Jurkat, Clone E6-1 (cell line): ENCODE measurements at places on chromosomes 12 and 14.
A peak's percentile ranks its signal among the peaks of the same experiment; 100 is the strongest.

GRCh38 chr14:98871796-98872195 is 400.2 kb downstream of the BCL11B start:
- no peak for DNase-seq

GRCh38 chr14:68223631-68224030 is 404.1 kb downstream of the RAD51B start:
- DNase-seq = no peak

- DNase-seq = no peak
Observed at GRCh38 chr12:57079821-57080220, 1.2 kb upstream of the NEMP1 start.

GRCh38 chr14:65566820-65567522 is 154.4 kb downstream of the FUT8 start:
- DNase-seq = no peak

DNA sequence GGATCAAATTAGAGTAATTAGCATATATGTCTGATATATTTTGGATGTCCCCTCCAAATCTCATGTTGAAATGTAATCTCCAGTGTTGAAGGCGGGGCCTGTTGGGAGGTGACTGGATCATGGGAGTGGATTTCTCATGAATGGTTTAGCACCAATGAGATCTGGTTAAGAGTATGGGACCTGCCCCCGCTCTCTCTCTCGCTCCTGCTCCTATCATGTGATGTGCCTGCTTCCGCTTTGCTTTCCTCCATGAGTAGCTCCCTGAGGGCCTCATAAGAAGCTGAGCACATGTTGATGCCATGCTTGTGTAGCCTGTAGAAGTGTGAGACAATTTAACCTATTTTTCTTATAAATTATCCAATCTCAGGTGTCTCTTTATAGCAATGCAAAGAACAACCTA is 73.1 kb downstream of the PAWR start:
- DNase-seq = no peak

DNA sequence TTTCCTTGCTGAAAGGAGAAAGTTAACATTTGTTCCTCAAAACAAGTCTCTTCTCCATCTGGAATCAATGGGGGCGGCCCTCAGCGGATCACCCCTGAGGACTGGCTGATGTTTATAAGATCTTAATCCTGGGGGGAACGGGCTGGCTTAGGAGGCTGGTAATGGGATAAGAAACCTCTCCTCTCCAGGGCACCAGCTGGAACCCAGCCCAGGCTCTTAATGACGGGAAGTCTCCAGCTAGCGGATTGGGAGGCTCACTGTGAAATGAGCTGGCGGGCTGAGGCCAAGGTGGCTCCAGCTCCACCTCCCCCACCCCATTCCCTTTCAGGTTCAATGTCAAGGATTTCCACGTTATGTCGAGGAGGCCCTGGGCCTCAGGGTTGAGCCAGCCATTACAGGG is 1133.0 kb downstream of the VRK1 start:
- no peak for DNase-seq

- no peak for DNase-seq
Observed at GRCh38 chr12:27973487-27973890, 956 bp upstream of the PTHLH start.

- DNase-seq = peak; percentile 86
Observed at GRCh38 chr14:106879241-106879640, 1352.9 kb downstream of the TMEM121 start.

DNA sequence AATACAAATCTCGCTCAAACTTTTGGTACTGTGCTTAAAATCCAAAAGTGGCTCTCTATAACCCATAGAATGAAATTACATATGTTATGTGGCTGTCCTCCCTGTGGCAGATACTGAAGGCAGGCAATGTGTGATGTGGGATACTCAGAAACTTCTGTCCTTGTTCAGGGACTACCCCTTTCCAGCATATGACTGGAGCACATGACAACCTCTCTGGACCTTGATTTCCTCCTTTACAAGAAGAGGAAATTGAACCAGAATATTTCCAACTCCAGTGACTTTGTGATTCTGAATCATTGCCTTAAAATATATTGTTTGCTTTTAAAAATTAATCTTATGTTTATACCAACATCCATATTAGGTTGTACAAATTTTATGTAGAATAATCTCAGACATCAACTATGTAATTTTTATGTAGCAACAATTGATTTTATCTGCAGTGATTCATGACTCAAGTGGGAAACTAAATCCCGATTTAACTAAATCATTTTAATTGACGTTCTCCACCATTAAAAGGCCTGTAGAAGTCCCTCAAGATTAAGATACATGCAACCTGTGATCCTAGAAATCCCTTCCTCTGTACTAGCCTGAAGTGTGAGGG is 162.4 kb downstream of the AKAP6 start:
- DNase-seq = no peak

DNA sequence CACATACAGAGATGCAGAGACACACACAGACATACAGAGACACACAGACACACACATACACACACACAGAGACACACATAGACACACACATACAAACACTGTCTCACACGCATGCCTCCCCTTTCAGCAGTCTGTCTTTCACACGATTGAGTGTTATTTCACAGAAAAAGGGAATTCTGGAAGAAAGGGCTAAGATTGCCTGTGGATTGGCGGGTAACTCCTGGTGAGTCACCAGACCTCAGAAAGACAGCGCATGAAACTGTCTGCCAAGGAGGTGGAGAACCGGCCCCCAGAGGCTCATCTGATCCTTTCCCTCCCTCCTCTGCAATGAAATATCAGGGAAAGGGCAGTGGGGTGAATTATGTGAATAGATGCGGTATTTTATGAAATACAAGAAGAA is 127.2 kb upstream of the GSC start:
- DNase-seq = no peak

GRCh38 chr12:30169839-30170591 is 386.3 kb upstream of the TMTC1 start:
- no peak for DNase-seq

DNA sequence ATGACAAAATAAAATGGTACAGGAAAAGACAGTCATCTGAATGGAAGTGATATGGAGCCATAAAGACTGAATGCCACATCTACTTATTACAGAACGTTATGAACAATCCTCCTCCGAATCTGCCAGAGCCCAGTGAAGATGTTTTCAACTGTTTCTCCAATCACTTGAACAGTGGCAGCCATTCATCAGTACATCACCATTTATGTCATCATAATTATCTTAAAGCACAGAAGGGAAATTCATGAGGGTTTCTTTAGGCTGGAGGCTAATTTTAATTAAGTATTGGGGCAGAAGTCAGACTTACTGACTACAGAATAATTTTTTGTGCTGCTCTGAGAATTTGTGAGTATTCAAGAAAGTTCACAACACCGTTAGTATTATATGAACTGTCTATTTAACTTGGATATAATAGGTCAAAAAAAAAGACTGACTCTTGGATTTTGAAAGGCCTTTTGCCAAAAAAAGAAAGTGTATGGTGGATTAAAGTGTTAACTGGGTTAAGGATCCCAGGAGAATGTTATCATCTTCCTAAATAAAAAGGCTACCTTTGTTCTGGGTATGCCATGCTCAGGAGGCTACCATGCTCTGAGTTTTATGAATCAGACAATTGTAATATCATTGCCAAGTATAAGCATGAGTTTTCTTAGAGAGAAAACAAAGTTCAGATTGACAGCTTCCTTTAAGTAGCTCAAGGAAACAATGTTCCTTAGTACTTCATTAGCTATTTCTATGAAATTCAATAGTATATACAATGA is 40.1 kb downstream of the PDZRN4 start:
- no peak for DNase-seq

DNA sequence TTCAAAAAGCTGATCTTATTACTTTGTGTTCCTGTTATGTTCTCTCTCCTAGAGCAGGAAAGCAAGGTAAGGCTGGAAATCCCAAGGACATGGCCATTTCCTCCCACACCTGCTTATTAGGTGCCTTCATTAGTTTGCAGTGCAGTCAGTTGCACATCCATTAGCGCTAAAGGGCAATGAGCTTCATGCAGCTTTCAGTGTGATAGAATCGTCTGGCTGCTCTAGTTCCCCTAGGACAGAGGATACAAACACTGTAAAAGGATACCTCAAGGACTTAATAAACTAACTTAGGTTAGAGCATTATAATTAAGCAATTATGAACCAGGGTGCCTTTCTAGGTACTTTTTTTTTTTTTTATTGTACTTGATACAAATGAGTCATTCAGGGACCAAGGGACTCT is 21.1 kb downstream of the TMEM117 start:
- DNase-seq = no peak

- DNase-seq = no peak
Observed at GRCh38 chr12:4786795-4787194, 66.6 kb downstream of the GALNT8 start.

DNA sequence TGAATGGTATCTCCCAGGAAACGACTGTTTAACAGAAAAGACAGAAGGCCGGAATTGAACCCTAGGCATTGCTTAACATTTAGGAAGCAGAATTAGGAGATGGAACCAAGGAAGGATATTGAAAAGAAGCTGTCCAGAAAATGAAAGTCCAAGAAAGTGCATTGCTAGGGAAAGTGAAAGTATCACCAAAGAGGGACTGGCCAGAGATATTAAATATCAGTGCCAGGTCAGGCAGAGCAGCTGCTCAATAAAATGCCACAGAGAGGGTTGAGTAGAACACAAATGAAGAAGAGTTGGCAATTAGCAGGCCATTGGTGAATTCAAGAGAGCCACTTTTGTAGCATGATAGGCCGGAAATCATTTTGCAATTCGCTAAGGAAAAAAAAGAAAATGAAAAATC is 101.6 kb downstream of the CFAP54 start:
- DNase-seq = no peak

- no peak for DNase-seq
Observed at GRCh38 chr12:93802698-93803423, 125.7 kb downstream of the CRADD start.

- DNase-seq = no peak
Observed at GRCh38 chr12:103392722-103393121, 103.0 kb downstream of the C12orf42 start.

- DNase-seq = no peak
Observed at GRCh38 chr14:91891721-91892220, 24.4 kb upstream of the TC2N start.

DNA sequence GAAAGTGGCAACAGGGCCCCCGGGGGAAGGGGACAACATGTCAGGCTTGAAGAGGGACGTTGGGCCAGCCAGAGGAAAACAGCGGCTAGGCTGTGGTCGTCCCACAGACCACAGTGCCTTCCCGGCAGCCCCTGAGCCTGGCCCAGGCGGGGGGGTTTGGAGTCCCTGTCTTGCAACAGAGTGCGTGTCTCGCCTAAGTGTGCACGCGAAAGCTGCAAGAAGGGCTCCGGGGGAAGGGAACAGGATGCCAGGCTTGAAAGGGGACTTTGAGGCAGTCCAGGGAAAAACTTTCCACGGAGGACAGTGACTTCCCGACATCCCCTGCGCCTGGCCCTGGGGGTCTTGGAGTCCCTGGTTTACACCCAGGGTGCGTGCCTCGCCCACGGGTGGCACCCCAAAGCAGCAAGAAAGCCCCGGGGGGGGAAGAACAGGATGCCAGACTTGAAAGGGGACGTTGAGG is 157.5 kb upstream of the ALG10B start:
- DNase-seq = peak; percentile 33

DNA sequence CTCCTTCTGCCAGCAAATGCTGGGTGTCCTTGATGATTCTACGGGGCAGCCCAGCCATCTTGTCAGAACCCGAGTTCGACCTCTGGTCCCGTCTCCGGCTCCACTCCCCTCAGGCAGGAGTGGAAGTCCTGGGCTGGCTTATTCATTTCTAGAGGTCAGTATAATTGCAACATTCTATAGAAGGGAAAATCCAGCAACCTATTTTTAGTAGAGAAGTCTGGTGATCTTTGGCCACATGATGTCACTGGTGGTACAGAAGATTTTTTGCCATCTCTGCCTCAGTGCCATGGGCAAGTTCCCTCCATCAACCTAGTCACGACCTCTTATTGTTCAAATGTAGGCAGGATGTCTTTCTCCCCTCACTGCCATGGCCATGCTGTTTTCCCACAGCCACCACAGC is 22.4 kb downstream of the OR10G2 start:
- DNase-seq = no peak

DNA sequence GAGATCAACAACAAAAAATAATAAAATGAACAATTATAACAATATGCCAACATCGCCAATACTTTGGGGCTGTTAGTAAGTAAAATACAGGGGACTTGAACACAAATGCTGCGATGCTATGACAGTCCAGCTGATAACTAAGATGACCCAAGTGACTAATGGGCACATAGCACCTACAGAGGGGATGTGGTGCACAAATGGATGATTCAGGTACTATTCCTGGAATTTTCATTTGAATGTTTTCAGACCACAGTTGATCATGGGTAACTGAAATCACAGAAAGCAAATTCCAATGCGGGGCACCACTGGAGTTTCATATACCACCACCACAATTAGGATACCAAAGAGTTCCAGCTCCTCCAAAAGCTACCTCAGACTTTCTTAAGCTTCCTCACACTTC is 82.9 kb downstream of the RCOR1 start:
- no peak for DNase-seq

- no peak for DNase-seq
Observed at GRCh38 chr12:46260913-46261476, 7.8 kb downstream of the SLC38A1 start.

DNA sequence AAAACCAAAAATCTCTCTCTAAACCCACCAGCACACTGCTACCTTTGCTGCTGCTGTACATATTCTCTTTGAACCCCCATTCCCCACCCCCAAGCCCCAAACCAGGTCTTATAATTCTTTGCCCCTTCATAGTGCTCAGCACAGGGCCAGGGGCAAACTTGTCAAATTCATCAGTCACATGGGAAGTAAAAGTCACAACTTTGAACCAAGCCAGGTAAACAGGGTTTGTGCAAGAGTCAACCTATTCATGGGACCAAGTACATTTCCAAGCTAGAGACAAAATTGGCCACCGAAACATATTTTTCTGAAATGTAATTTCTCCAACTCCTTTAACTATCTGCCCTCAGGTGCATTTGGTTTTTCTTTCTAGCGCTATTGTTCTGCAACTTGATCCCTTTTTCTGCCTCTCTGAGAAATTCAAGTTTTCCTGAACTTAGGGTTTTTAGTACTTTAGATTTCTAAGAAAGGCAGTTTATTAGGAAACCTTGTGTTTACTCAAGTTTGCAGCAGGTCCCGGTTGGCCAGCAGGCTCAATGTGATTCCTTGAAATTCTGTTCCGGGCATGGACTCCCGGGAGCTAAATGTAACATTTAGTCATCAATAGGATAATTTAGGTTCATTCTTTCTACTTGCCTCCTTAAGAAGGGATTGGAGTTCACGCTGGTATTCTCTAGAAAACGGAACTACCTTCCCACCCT is 230.5 kb downstream of the EFCAB11 start:
- DNase-seq = no peak

DNA sequence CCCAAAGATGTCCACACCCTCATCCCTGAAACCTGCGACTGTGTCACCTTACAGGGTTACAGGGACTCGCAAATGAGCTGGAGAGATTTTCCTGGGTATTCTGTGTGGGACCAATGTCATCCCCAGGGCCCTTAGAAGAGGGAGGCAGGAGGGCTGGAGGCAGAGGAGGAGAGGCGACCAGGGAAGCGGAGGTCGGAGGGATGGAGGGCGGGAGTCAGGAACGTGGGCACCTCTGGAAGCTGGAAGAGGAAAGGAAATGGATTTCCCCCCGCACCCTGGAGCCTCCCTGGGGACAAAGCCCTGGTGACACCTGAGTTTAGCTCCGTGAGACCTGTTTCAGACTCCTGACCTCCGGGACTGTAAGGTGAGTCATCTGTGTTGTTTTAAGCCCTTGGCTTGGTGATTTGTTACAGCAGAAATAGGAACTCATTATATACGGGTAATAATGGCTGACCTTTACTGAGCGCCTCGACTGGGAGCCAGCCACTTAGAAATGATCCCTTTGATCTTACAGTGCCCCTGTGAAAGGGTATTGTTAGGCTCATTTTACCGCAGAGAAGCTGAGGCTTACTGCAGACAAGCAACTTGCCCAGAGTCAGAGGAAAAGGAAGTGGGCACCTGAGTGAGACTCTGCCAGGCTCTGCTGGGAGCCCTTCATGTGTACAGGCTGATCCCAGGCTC is 29.3 kb upstream of the FZD10 start:
- DNase-seq = peak; percentile 86
